Bronchial smooth muscle cell (primary cell): ENCODE measurements at places on chromosomes 11 and 22. TPM values are rescaled to one million over a fixed set of nuclear protein-coding genes. Genes with fewer than 3 reads are reported as not detected.

The DRICH1 gene
- total RNA-seq = 0.17 TPM in 1 of 2 replicates, not detected in the other

The MS4A4A gene
- not detected in 2 replicates for total RNA-seq

The TTC36 gene
- 0.79 TPM in 1 of 2 replicates, not detected in the other for total RNA-seq

The ISX gene
- not detected in 2 replicates for total RNA-seq

The GGT5 gene
- 1.2 and 2.2 TPM in 2 replicates for total RNA-seq

The FAU gene
- 487 and 512 TPM in 2 replicates for total RNA-seq

The FJX1 gene
- 3.8 and 4.6 TPM in 2 replicates for total RNA-seq
